ENCODE measurements at places on chromosomes 4 and X. TPM values are rescaled to one million over a fixed set of nuclear protein-coding genes. Genes with fewer than 3 reads are reported as not detected.

The AR gene
- total RNA-seq = not detected

The NUDT10 gene
- 0.20 TPM for total RNA-seq

The FAM47A gene
- total RNA-seq = not detected

The NWD2 gene
- not detected for total RNA-seq

The GUCY1A1 gene
- not detected for total RNA-seq

The PLAC1 gene
- not detected for total RNA-seq

The MMRN1 gene
- not detected for total RNA-seq

The CPEB2 gene
- total RNA-seq = 17.2 TPM

The OPN1LW gene
- total RNA-seq = not detected

The FAM184B gene
- not detected for total RNA-seq

The PI4K2B gene
- total RNA-seq = 32.5 TPM

- no peak for DNase-seq
Observed at GRCh38 chr4:149168645-149169044, 647.0 kb downstream of the IQCM start.

GRCh38 chrX:138710866-138711341 is 613 bp downstream of the FGF13 start:
- DNase-seq = no peak

GRCh38 chr4:121684561-121684960 is 12.2 kb downstream of the ANXA5 start:
- DNase-seq = no peak

- no peak for DNase-seq
Observed at GRCh38 chrX:6660567-6661264, 125.8 kb upstream of the VCX3A start.

DNA sequence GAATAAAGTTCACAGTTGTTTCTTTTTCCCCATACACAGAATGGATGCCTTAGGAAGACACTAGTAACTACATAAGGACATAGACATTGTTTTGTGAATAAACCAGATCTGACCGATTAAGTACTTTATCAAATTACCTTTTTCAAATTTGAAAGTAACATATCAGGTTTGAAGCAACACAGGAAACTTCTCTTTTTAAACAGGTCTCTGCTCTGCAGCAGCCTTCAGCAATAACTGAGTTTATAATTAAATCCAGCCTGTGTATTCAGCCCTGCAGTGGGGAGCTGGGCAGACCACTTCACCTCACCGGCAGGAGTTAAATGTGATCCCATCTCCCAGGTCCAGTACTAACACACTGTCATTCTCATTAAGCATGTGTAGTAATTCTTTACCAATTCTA is 68.3 kb upstream of the ATOH1 start:
- DNase-seq = no peak

DNA sequence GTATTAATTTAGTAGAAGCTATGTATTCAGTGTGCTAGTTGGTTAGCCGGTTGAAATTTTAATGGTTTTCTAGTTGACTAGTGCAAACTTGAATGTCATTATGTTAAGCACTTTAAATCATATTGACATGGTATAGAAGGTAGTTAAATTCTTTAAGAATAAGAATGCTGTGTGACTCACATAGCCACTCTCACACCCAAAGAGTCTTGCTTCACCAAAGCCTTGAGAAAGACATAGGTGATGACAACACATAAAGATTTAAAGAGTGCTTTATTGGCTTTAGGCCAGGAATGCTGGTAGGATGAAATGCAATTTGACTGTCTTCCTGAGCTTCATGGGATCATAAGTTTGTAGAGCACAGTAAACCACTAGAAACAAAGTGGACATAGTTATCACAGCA is 85.3 kb downstream of the DCAF8L2 start:
- DNase-seq = no peak

DNA sequence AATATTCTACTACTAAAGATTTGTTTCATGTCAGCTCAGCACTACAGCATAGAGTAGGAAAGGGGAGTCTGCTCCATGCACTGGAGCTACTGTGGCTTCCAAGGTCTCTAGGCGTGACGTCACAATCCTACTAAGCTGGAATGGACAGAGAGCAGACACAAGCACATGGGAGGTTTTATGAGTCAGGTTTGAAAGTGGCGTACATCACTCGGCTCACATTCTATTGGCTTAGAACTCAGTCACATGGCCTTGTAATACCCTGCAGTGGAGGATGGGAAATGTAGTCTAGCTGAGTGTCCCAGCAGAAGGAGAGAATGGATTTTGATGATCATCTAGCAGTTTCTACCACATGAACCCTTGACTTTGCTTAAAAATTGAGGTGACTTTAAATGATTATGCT is 624.8 kb upstream of the ATOH1 start:
- no peak for DNase-seq

- DNase-seq = no peak
Observed at GRCh38 chrX:119105826-119106225, 21.8 kb downstream of the KIAA1210 start.

GRCh38 chr4:173182403-173182802 is 13.8 kb downstream of the GALNT7 start:
- no peak for DNase-seq

DNA sequence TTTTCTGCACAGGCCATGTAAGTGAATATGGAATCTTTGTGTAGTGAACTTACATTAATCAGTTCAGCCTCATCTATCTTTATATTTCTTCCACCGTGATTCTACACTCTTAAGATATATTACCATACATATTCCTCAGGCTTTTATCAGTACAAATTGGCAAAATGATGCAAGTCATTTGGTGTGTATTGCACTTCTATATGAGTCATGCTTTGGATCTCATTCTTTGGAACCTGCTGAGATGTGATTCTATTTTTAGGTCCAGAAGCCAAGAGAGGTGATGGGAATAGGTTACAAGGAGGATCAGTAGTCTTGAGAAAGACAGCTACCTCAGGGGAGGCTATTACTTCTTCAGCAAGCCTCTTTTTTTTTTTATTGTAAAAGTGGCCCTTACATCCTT is 204.4 kb downstream of the ZNF330 start:
- no peak for DNase-seq

GRCh38 chrX:38260231-38260630 is 39.6 kb upstream of the SRPX start:
- no peak for DNase-seq

DNA sequence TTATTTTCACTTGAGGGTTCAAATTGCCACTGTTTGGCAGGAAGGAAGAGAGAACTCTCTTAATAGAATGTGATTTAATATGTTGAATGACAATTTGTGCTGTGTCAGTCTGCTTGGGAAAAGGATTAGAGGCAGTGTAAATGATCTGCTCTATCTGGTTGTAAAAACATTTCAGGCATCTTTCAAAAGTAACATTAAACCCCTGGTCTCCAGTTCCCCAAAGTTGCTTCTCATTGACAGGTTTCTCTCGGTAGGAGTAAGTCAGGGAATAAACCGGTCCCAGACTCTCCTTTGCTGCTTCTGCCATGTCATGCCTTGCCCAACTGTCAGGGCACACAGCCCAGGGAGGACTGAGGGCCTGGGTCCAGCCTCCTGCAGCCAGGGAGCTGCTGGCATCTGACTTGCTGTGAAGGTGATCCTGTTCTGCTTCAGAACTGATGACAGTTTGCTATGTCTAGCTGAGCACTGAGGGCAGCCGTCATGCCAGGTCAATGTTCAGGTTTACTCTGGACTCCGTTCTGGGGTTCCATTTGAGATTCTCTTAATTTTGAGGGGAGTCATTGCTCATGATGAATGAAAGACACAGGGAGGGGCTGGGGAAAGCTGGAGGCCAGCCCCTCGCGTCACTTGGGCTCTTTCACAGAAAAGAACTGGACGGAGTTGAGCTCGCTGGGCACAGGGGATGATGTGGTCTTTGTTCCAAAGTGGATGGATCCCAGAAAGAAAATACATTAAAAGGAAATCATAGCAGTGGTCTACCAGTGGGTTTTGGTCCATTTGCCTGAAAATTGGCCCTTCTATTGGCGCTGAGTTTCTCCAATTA is 312.4 kb downstream of the ARHGAP10 start:
- no peak for DNase-seq

DNA sequence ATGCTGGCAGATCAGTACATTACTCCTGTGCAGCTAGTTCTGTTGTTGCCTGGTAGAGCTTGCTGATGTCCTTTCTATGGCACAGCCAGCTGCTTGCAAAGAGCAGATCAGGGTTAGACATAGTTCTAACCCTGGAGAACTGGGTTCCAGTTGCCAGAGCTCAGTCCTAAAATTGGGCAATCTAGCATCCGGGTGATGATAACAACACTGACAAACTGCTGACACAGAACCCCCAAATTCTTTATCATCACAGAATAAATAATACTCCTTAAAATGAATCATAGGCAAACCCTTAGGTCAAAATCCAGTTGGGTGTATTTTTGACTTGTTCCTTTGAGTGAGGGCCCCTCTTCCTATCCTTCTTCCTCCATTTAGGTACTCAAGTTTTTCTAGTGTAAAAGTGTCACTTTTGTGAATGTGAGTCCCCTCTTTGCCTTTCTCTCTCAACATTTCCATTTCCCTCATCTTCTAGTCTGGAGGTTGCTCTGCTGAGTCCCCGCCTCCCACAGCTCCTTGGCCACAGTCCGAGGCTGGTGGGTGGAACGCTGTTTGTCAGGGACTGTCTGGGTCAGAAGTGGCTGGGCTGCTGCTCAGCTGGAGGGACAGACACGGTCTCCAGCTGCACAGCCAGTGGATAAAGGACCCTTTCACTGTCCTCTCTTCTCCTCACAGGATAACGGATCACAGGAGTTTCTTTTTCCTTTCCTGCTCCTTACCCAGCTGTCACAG is 93.6 kb upstream of the RASGEF1B start:
- DNase-seq = no peak

DNA sequence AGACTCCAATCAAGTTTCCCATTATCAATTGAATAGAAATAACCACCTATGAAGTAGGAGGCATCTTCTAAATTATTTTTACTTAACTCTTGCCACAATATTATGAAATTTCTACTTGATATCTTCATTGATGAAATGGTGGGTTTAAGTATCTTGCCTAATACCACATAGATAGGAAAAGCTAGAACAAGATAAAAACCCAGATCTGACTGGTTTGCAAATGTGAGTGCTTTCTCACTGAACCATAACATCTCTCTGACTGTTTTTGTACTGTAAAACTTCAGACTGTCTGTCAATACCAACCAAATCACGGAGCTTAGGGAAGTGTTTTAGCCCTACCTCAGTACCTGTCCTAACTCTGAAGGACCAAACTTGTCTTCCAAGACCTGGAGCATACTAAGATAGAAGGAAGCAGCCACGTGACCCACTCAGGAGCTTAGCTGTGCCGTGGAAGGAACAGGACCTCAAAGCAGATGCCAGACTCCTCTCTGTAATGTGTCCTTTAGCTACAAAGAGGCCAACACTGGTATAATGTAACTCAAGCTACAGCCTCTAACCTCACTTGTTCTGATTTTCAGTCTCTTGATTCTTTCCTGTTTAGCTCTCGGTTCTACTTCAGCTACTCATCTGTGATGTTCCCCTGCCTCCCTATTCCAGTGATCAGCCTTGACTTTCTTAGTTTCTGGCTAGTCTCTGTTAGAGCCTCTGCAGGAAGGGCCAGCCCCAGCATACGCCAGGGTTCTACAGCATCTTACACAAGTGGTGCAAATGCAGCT is 84.4 kb downstream of the LRP2BP start:
- DNase-seq = no peak

DNA sequence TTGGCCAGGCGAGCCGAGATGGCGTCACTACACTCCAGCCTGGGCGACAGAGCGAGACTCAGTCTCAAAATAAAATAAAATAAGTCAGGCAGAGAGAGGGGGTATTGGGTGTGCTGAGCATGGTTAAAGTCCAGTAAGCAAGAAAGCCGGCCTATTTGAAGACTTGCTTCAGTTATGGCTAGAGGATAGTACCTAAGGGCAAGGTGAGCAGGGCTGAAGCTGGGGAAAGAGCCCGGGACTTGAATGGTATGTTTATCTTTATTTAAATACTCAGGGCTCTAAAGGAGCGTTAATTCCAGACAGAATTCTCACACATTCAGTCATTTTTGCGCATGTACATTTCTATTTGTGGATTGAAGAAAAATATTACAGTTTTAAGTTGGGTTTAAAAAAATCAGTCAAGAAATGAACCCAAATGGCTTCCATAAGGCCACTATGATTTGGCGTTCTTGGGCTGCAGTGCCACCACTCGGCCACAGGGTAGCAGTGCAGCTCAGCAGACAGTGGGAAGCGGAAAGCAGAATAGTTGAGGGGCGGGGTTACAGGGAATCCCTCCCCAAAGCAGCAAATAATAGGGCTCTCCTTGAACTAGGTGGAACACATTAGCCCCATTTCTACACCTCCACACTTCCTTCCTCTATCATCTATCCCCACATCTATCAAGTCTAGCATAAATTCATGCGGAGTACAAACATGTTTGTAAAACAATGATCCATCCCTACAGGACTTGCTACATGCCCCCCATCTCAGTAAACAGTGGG is 37.2 kb upstream of the SH3D19 start:
- peak; percentile 63 for DNase-seq

- DNase-seq = no peak
Observed at GRCh38 chr4:107850438-107850837, 25.7 kb downstream of the SGMS2 start.

- DNase-seq = no peak
Observed at GRCh38 chr4:16443504-16444088, 217.3 kb upstream of the TAPT1 start.

DNA sequence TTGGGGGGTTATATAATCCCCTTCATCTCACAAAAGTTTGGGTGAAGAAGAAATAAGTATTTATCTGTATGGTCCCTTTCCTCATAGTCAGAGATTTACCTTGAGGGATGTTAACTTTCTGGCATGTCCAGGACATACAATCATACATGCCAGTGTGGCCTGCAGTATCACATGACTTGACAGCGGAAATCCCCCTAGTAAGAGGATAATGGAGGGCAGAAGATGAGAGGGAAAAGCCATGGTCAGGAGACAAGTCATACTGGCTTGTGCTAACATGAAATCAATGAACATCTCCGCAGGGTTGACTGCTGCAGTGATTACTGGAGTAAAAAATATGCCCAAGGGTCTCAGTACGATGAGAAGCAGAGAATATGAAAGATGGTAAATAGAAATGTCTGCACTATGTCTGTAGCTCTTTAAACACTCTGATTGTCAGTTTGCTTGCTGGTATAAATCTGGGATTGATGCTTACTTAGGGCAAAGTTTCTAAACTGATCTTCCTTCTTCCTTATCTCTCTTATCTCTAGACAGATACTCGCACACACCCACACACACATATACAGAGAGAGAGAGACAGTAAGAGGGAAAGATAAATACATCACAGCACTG is 1385.6 kb upstream of the ADGRL3 start:
- DNase-seq = no peak

- no peak for DNase-seq
Observed at GRCh38 chr4:161856711-161857326, 307.0 kb downstream of the FSTL5 start.

DNA sequence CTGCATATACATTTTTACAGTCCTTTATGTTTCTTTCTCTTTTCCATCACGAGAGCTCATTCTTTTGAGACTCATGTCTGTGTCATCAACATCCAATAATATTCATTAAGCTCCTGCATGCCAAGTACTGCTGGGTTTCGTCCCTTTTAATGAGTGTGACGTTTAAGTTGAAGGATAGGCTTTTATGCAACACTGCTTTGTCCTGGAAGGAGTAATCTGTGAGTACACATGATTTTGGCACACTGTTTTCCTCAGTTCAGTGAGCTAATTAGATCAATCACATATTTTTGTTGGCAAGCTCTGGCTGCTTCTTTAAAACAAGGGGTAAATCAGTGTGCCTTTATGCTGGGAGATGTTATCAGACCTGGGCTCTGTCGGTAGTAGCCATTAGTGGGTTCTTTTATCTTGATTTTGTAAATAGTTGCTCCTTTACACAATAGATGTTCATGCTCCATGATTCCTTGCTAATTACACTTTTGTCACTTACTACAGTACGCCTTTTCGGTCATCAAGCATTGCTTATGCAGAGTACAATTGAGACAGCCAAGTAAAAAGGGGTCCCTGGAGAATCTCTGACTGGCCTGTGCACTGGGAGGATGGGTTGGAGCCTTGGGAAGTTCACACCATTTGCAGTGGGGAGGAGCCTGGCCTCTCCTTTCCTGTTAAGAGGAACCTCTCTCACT is 132.6 kb downstream of the FHIP1A start:
- no peak for DNase-seq
